ENCODE measurements at places on chromosomes 5 and 9. TPM values are rescaled to one million over a fixed set of nuclear protein-coding genes. Genes with fewer than 3 reads are reported as not detected.

The IFNK gene
- not detected for total RNA-seq

- DNase-seq, result no peak
- no peak overlapping the region for H3K4me3 ChIP-seq
- H3K27ac ChIP-seq, result no peak overlapping the region
- H3K36me3 ChIP-seq, result peaks cover 36% of the 10 kb centered on the region
- H3K4me1 ChIP-seq, result no peaks in the 10 kb centered on the region
These were observed 156.6 kb downstream of the MPDZ start for GRCh38 chr9:13122756-13123369.

DNA sequence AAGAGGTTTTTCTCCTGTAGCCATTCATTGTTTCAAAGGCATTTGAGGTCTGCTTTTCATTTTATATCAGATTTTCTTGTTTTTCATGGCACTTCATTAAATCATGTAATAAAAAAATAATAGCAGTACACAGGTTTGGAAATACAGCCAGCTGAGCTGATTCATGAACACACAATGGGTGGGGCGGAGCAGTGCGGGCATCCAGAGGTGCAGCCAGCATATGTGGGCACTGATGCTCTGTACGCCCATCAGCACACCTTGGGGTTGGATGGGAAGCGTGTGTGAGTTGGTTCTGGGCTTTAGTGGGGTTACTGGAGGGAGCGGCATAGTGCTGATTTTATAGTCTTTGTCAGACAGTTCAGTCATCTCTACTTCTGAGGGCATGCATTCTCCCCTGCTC lies 54.2 kb upstream of the IRX4 start:
- no peaks in the 10 kb centered on the region for H3K27me3 ChIP-seq
- no peak for DNase-seq
- H3K27ac ChIP-seq, result no peak overlapping the region
- H3K4me3 ChIP-seq, result no peak overlapping the region
- no peaks in the 10 kb centered on the region for H3K36me3 ChIP-seq
- no peaks in the 10 kb centered on the region for H3K4me1 ChIP-seq

DNA sequence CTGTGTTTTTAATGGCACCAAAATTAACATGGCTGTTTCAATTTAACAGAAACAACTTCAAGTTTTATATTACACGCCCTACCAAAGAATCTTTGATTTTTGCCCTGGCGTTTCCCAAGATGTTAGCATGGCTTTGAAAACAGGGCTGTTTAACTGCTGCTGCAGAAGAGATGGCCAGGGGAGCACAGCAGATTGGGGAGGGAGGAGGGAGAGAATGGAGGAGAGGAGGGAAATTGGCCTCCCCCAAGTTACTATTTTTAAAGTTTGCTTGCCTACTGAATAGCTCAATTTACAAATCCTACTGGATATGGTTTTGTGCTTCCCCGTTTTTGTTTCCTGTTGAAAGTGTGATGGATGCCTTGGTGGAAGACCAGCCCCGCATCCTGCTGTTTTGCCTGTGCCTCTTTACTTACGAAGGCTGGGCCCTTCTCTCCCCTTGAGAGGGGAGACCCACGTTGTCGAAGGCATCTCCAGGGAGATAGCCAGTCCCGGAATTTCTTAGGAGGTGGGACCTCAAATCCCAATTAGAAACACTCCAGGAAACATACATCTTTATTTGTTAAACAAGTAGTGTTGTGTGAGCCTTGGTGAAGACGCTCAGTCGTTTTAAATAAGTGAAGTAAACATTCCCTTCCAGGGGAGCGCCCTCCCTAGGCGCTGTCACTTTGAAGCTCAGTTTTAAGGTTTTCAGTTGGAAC lies 98.6 kb downstream of the AOPEP start:
- H3K4me3 ChIP-seq, result no peak overlapping the region
- H3K4me1 ChIP-seq, result no peaks in the 10 kb centered on the region
- H3K36me3 ChIP-seq, result no peaks in the 10 kb centered on the region
- no peaks in the 10 kb centered on the region for H3K27me3 ChIP-seq
- no peak overlapping the region for H3K27ac ChIP-seq

GRCh38 chr9:34746526-34746925 lies 36.6 kb upstream of the CCL21 start:
- H3K27me3 ChIP-seq, result no peaks in the 10 kb centered on the region
- no peaks in the 10 kb centered on the region for H3K36me3 ChIP-seq
- H3K27ac ChIP-seq, result no peak overlapping the region
- no peaks in the 10 kb centered on the region for H3K4me1 ChIP-seq

The CDO1 gene
- 152 TPM for total RNA-seq

- no peak overlapping the region for H3K27ac ChIP-seq
- no peaks in the 10 kb centered on the region for H3K36me3 ChIP-seq
- no peak overlapping the region for H3K4me3 ChIP-seq
- no peak for DNase-seq
- no peaks in the 10 kb centered on the region for H3K27me3 ChIP-seq
- no peaks in the 10 kb centered on the region for H3K4me1 ChIP-seq
These were observed 196.8 kb downstream of the AUH start for GRCh38 chr9:91164724-91165520.

DNA sequence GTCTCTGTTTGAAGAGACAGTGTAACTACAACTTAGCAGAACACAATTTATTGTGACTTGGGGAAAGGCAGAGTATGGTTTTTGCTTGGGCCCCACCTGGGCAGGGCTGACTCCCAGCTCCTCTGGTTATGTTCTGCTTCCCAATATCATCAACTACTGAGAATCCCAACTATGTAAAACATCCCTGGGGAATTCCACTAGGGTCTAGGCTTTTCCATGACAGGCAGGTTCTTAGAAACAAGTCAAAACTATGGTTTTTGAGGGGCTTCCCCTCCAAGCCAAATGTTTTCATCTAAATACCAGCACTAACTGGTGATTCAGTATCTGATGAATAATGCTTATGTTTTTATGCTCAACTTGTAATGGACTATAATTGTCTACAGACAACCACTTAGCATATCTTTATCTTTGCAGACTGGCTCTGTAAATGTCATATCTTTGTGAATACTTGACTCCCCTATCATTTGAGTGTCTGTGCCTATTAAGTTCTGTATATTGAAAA lies 409.5 kb downstream of the PDE4D start:
- no peak overlapping the region for H3K4me3 ChIP-seq
- no peak for DNase-seq
- no peaks in the 10 kb centered on the region for H3K4me1 ChIP-seq

The MARCOL gene
- total RNA-seq, result not detected

GRCh38 chr9:103789686-103790085 lies 304.4 kb upstream of the SMC2 start:
- no peak overlapping the region for H3K27ac ChIP-seq
- no peaks in the 10 kb centered on the region for H3K36me3 ChIP-seq
- DNase-seq, result no peak
- no peaks in the 10 kb centered on the region for H3K4me1 ChIP-seq
- no peak overlapping the region for H3K4me3 ChIP-seq

DNA sequence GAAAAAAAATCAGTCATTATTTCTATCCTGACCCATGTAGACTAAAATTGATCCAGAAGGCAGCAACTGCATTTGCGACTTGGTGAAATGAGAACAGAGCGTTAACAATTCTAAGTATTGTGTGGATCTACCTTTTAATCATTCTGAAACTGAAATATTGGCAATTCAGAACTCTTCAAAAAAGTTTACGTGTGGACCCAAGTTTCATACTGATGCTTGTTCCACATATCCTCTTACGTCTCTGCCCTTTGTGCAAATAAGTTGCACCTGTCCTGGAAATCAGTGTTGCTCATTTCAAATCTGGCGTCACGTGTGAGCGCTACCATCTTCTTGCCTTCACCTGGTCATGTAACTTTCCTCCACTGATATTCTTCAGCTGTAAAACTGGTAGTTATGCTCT lies 74.7 kb downstream of the NTRK2 start:
- H3K4me3 ChIP-seq, result no peak overlapping the region
- no peaks in the 10 kb centered on the region for H3K27me3 ChIP-seq
- H3K27ac ChIP-seq, result no peak overlapping the region
- H3K36me3 ChIP-seq, result no peaks in the 10 kb centered on the region
- DNase-seq, result no peak

GRCh38 chr9:130711469-130711868 lies 17.9 kb downstream of the EXOSC2 start:
- no peaks in the 10 kb centered on the region for H3K36me3 ChIP-seq
- no peaks in the 10 kb centered on the region for H3K4me1 ChIP-seq
- H3K4me3 ChIP-seq, result no peak overlapping the region
- no peak overlapping the region for H3K27ac ChIP-seq
- H3K27me3 ChIP-seq, result no peaks in the 10 kb centered on the region

The SHISAL2B gene
- not detected for total RNA-seq

The TMOD1 gene
- total RNA-seq, result 13.7 TPM

Data from right lobe of liver (tissue), 6 donors.